ENCODE measurements at places on chromosomes 4 and X.

- DNase-seq = no peak
Measured at GRCh38 chr4:84690481-84690880, 107.6 kb downstream of the CDS1 start.

- no peak for DNase-seq
Measured at GRCh38 chr4:11566444-11567022, 137.8 kb upstream of the HS3ST1 start.

DNA sequence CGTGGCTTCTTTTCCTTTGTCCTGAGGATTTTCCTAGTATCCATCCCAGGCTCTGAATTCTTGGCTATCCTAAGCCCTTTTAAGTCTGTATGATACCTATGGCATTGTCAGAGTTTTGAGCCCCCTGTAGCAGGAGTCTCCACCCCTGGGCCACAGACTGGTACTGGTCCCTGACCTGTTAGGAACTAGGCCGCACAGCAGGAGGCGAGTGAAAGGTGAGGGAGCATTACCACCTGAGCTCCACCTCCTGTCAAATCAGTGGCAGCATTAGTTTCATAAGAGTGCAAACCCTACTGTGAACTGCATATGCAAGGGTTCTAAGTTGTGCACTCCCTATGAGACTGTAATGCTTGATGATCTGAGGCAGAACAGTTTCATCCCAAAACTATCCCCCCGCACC lies 216.1 kb downstream of the RAPGEF2 start:
- no peak for DNase-seq

GRCh38 chrX:64977830-64978229 lies 1.6 kb upstream of the ZC4H2 start:
- no peak for DNase-seq

All from anterior cingulate cortex (tissue), 58 donors.